AG20443 (cell line): ENCODE measurements at places on chromosomes 3 and 15.
A peak's percentile ranks its signal among the peaks of the same experiment; 100 is the strongest.

DNA sequence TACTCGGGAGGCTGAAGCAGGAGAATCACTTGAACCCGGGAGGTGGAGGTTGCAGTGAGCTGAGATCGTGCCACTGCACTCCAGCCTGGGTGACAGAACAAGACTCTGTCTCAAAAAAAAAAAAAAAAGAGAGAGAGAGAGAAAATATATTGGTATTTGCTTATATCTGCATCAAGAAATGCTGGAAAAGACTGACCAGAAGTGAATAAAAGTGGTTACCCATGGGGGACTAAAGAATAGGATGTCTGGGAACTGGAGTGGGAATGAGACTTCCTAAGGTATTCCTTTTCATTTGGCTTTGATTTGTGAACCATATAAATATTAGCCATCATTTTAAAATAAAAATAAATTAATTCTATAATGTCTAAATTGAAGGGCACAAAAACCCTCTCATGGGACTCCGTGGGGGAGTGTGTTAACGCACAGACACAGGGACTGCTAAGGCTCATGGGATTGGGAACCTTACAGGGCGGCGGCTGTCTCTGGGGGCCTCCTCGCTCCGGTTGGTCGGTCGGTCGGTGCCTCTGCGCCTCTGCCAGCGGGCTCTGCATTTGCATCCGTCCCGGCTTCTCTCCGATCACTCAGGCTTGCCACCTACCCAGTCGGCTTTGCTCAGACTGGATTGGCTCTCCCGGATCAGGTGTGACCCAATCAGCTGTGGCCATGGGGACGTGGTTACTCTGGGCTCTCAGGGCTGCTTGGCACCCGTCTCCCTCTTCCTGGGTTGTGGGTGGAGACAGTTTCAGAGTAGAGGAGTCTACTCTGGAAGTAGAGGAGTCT, 12.7 kb upstream of the TSPAN3 start:
- peak; percentile 75 for DNase-seq

GRCh38 chr3:187361835-187362234, 6.3 kb upstream of the RTP4 start:
- DNase-seq, result no peak

GRCh38 chr15:100281096-100281917, 60.5 kb downstream of the ADAMTS17 start:
- DNase-seq, result peak; percentile 4

DNA sequence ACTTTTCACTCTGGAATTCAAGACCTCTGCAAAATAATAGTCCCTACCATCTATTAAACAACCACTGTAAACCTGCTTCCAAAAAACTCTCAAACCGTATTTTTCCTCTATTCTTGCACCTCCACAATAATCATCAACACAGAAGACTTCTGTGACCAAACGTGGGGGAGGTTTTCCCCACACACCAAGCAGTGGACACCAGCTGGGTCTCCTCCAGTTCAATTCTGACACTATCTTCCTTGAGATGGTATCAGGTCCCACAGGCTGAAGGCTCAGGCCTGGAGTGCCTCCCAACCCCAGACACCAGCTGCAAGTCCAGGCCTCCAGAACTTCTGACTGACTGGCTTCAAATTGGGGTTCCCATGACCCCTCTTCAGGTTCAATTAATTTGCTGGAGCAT, 89.6 kb upstream of the RAP2B start:
- no peak for DNase-seq

DNA sequence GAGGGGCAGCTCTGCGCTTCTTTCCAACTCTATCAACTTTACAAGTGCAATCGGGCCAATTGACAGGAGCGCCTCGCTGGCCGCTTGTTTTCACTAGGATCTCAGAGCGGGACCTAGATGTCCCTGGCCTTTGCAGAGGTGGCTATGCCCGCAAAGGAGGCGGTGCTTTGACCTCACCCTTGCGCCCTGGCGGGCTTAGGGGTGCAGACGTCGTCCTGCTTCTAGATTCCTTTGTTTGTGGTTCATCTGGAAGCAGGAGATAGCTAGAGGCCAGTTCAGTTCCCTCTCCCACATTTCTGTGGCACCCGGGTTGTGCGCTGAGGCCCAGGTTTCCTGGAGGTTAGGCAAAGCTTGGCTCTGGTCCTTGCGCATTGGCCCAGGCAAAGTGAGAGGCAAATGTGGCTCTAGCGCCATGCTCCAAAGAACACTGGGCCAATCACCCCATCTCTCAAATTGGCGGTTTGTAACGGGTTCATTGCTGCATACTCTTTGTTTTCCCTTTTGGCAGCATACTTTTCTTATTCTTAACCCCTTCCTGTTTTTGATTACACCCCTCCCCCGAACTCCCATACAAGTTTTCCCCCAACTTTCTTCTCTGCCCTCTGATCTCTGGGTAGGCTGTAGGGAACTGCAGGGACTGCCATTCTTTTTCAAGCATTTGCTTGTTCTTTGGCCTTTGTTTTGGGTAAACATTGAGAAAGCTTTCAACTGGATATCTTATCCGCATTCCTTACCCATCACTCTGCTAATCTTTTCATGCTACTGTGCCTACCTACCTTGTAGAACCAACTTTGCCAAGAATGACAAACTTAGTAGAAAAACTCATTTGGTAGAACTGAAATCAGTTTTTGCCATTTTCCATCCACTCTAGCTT, 1.4 kb downstream of the PPM1L start:
- no peak for DNase-seq

- DNase-seq, result peak; percentile 23
Observed at GRCh38 chr3:105553851-105554250, 187.1 kb downstream of the ALCAM start.

- no peak for DNase-seq
Observed at GRCh38 chr15:71199384-71200351, 84.4 kb downstream of the THSD4 start.

DNA sequence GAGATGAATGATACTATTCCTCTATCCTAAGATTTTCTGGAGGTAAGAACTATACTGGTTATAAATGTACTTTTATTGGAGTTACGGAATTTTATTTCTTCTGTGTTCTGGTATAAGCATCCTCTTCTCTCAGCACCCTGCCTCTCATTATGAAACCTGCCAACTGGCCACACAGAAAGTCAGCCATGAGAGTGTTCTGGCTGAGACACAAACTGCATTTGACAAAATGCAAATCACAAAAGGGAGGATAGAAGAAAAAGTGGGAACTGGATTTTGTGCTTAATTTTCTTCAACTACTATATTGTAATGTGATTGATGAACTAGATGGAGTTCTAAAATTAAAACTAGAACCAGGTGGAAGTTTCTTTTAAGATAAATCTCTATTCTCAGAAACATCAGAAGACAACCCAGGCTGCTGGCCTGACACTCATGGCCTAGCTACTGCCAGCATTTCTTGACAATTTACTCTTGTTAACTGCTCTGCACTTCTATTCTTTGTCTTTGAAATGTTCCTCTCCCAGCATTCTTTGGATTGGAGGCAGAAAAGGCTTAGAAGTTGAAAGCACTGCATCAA, 143.1 kb downstream of the WDR76 start:
- DNase-seq, result no peak

DNA sequence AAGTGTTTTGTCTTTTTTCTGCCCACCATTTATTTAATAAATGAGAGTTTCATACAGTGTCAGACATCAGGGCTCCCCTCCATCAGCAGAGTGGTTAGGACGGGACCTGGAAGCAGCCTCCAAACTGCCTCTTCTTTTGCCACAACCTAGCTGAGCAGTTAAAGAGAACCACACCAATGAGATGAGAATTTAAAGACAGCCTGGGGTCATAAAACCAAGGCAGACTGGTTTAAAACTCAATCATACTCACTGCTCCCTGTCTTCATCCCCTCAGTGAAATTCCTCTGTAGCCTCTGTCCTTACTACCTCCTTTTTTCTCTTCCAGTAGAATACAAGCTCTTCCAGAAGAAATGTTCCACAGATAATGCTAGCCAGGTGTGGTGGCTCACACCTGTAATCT, 78.7 kb downstream of the WWTR1 start:
- DNase-seq, result no peak

DNA sequence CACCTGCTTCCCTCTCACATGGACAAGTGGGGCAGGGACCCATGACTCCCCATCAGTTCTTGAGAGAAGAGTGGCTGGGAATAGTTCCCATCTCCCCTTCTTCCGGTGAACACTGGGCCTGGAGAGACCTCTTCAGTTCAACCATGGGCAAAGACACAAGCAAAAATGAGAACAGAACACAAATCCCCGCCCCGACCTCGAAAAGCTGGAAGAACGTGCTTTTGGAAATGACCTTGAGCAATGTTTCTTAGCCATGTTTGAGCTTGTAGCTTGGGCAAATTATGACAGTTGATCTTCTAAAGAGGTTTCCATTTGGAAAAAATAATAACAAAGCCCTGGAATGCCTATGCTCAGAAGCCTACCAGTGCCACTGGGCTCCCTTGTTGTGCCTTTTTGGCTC, 59.0 kb downstream of the FAM174B start:
- DNase-seq, result no peak

GRCh38 chr15:90585863-90586262, 56.1 kb downstream of the CRTC3 start:
- DNase-seq, result no peak

GRCh38 chr15:87793725-87794124, 462.8 kb downstream of the NTRK3 start:
- no peak for DNase-seq

- DNase-seq, result no peak
Observed at GRCh38 chr3:124599779-124600693, 130.2 kb upstream of the UMPS start.

DNA sequence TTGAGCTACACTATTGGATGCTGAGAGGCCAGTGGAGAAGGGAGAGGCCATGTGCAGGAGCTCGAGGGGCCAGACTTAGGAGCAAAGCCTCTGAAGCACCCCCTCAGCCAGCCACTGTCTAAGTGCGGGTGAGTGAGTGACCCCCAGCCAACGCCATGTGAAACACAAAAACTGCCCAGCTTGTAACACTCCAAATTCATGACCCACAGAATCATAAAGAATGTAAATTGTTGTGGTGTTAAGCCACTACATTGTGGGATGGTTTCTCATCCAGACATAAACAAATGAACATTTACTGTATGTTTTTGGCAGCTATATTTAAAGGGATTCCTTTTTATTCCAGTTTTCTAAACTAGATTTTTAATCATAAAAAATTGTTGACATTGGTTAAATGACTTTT, 27.2 kb upstream of the TMEM158 start:
- DNase-seq, result no peak

- peak; percentile 68 for DNase-seq
Observed at GRCh38 chr15:85592148-85592547, 202.6 kb downstream of the KLHL25 start.

GRCh38 chr15:73727330-73727976, 25.7 kb downstream of the INSYN1 start:
- peak; percentile 72 for DNase-seq

- DNase-seq, result no peak
Observed at GRCh38 chr3:3615533-3615932, 183.7 kb upstream of the LRRN1 start.

GRCh38 chr3:157836022-157836421, 270.2 kb downstream of the SHOX2 start:
- DNase-seq, result no peak

GRCh38 chr3:128496019-128496601, 3.1 kb upstream of the GATA2 start:
- no peak for DNase-seq

DNA sequence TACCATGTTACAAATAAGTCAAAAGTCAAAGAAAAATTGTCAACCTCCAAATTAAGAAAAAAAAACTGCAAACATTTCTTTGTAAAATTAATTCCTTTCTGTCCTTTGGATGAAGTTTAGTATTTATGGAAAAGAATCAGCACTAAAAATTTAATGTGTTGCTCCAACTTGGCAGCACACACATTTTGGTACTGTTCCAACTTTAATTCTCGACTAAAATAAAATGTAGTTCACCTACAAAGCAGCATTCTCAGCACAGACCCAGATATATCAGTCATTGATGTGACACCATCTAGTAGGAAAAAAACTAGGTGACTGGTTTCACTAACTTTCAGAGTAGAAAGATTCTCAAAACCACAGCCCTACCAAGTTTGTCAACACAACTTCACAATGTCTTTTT, 131.7 kb upstream of the ROBO2 start:
- no peak for DNase-seq

- DNase-seq, result no peak
Observed at GRCh38 chr3:53693451-53693850, 152.8 kb downstream of the CHDH start.

GRCh38 chr3:140022066-140022770, 87.2 kb downstream of the CLSTN2 start:
- no peak for DNase-seq

GRCh38 chr3:14366915-14367823, 35.2 kb upstream of the SLC6A6 start:
- no peak for DNase-seq

DNA sequence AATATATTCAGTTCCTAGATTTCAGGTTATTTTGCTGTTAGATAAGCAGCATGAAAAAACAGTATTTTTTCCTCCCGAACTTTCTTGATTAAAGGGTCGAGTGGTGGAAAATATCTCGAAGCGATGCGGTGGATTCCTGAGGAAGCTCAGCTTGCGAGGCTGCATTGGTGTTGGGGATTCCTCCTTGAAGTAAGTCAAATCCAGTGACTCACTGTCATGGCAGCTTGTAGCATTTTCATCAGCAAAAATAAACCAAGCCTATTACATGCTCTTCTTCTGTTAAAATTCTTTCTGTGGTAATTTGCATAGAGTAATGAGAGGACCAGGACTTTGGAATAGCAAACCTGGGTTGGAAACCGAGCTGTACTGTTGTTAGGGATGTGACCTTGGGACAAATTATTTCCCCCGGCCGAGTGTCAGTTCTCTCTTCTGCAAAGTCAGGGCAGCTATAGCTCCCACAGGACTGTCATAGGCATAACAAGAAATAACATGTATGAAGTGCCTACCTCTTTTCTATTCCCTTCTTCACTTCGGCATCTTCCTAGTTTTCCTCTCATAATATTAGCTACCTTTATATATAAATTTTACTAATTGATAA, 75.6 kb downstream of the UBP1 start:
- DNase-seq, result no peak

DNA sequence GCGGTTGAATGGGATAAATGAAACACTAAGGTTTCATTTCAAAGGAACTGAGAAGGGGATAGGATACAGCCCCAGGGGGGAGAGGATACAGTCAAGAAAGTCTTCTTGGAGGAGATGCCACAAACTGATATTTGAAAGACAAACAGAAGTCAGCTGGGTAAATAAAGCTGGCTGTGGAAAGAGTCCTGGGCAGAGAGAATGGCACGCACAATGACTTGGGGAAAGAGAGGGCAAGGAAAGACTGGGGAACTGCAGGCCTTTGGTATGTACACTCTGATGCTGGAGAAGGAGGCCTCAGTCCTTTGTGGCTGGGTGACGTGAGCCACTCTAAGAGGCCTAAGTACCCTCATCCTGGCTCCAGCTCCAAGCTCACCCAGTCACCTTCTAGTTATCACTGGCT, 45.2 kb upstream of the LMCD1 start:
- no peak for DNase-seq

GRCh38 chr3:195829897-195830254, 18.1 kb upstream of the MUC4 start:
- DNase-seq, result no peak
